NCI-H524 (cell line): ENCODE measurements at places on chromosomes 7 and 10.

DNA sequence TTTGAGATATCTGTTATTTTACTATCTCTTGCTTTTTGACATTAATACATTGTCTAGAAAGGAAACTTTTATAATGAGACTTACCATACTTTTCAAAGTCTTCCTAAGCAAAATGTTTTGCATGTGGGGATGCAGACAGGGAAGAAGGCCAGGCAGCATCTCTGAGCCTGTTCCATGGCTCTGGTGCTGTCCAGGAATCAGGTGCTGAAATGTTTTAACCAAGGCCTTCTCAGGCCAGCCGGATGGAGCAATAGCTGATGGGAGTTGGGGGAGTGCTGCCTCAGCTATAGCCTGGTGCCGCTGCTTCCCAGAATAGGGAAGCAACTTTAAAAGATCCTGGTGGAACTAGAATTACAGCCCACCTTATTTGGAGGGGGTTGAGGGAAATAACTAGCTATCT is 38.5 kb downstream of the CRTAC1 start:
- DNase-seq, result no peak

- DNase-seq, result no peak
These were observed 170.0 kb downstream of the PRKG1 start for GRCh38 chr10:51244309-51244708.

- no peak for DNase-seq
These were observed 72.8 kb downstream of the CAMK1D start for GRCh38 chr10:12422189-12422588.

- DNase-seq, result no peak
These were observed 118.7 kb downstream of the RALA start for GRCh38 chr7:39741942-39742623.

- DNase-seq, result no peak
These were observed 66.3 kb upstream of the INHBA start for GRCh38 chr7:41769162-41769561.

- no peak for DNase-seq
These were observed 92.2 kb upstream of the GNA12 start for GRCh38 chr7:2936301-2936700.

DNA sequence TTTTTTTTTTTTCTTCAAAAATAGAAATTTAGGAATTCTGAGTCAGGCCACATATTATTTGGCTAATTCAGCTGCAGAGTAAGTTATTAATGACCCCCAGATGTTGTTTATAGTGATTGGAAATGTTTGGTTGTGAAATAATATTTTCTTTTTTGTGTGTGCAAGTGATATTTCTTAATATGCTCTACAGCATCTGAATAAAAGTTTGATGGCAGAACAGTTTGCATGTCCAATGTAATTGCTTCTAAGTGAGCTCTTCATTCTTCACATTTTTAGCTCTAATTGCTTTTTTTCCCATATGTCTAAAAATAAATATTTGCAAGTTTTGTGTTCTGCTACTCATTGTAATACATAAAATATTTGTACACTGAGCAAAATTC is 116.0 kb downstream of the ARID5B start:
- no peak for DNase-seq

DNA sequence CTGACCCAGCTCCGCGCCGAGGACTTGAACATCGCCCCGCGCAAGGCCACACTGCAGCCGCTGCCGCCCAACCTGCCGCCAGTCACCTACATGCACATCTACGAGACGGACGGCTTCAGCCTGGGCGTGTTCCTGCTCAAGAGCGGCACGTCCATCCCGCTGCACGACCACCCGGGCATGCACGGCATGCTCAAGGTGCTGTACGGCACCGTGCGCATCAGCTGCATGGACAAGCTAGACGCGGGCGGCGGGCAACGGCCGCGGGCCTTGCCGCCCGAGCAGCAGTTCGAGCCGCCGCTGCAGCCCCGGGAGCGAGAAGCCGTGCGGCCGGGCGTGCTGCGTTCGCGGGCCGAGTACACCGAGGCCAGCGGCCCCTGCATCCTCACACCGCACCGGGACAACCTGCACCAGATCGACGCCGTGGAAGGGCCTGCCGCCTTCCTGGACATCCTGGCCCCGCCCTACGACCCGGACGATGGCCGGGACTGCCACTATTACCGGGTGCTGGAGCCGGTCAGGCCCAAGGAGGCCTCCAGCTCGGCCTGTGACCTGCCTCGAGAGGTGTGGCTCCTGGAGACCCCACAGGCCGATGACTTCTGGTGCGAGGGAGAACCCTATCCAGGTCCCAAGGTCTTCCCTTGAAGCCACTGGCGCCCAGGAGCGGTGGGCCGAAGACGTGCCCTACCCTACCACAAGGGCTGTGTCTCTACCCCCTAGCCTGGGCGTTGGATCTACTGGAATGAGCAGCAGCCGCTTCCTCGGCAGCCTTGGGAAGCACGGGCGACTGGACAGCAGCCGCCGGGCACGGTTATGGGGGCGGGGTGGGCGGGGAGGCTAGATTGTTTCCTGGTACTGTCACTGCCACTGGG is 945 bp downstream of the ADO start:
- DNase-seq, result no peak

- no peak for DNase-seq
These were observed 15.5 kb downstream of the CAMK2G start for GRCh38 chr10:73858750-73859427.
